ENCODE measurements at places on chromosomes 3 and 15. TPM values are rescaled to one million over a fixed set of nuclear protein-coding genes. Genes with fewer than 3 reads are reported as not detected.

DNA sequence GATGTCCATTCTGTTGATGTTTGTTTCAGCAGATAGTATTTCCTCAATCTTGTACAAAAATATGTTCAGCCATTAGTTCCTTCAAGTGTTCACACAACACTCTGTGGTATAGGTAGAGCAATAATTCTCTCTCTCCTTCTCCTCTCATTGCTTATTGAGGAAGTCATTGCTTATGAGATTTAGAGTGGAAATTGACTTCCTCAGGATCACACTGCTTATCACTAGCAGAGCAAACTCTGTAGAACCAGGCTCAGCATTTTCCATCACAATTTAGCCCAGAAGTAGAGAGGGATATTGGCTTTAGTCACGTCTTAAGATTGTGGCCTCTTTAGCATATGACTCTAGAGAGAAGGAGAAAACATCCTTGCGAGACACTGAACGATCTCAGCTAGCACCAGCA, 31.2 kb downstream of the RAB11A start:
- H3K27ac ChIP-seq: no peak overlapping the region
- no peak overlapping the region for H3K4me3 ChIP-seq
- peaks cover 8% of the 10 kb centered on the region for H3K36me3 ChIP-seq

GRCh38 chr3:167198949-167199600, 181.0 kb downstream of the ZBBX start:
- no peak overlapping the region for H3K27ac ChIP-seq
- H3K36me3 ChIP-seq: no peaks in the 10 kb centered on the region
- no peaks in the 10 kb centered on the region for H3K4me1 ChIP-seq
- no peak for DNase-seq

- DNase-seq: no peak
- H3K27ac ChIP-seq: no peak overlapping the region
- no peaks in the 10 kb centered on the region for H3K36me3 ChIP-seq
- H3K27me3 ChIP-seq: no peaks in the 10 kb centered on the region
Measured at GRCh38 chr3:59412516-59412915, 362.7 kb upstream of the CFAP20DC start.

- no peak overlapping the region for H3K27ac ChIP-seq
- no peaks in the 10 kb centered on the region for H3K4me1 ChIP-seq
- no peak overlapping the region for H3K4me3 ChIP-seq
- no peaks in the 10 kb centered on the region for H3K36me3 ChIP-seq
- H3K27me3 ChIP-seq: no peaks in the 10 kb centered on the region
Measured at GRCh38 chr15:78420220-78420619, 17.8 kb upstream of the IREB2 start.

OR5K2 gene
- not detected for total RNA-seq

IRAK2 gene
- total RNA-seq: 13.8 TPM

Measured in thoracic aorta (tissue), 2 donors.